GF-D8 (cell line): ENCODE measurements at places on chromosomes 4 and X.
A peak's percentile ranks its signal among the peaks of the same experiment; 100 is the strongest.

GRCh38 chr4:6972911-6973310, 63.3 kb downstream of the TBC1D14 start:
- DNase-seq: no peak

- DNase-seq: no peak
These were observed 791 bp downstream of the SMIM20 start for GRCh38 chr4:25914670-25915352.

DNA sequence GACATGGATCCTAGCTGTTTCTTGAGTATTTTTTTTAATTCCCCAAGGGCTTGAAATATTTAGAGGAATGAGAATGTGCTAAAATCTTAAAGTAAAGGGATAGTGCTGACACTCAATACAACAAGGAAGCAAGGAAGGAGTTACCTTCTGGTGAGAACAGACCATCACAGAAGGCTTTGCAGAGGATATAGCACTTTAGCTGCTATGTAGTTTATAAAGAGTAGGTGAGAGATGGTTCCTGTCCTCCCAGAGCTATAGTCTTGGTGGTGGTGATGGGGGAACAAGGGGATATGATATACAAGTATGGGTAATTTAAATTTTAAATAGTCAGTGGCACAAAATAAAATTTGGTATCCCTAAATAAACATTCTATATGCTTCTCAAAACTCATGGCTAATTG, 47.6 kb downstream of the MTHFD2L start:
- no peak for DNase-seq

- no peak for DNase-seq
These were observed 8.8 kb downstream of the ENPEP start for GRCh38 chr4:110484767-110485166.

DNA sequence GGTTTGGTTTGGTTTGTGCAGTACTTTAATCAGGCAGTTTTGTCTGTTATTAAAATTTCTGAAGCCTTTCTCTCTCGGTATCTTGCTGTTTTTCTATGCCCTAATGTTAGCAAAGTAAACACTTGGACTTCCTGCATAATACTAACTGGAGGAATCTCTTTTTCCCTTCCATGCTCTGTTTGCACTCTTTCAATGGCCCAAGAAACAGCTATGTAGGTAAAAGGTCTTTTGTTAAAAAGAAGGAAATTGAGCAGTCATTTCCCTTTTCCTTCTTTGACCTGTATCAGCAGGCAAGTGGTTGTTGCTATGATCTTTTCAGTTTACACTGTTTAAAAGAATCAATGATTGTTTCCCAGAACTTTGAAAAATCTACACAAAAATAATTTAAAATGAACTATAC, 82.7 kb downstream of the CCSER1 start:
- DNase-seq: no peak

DNA sequence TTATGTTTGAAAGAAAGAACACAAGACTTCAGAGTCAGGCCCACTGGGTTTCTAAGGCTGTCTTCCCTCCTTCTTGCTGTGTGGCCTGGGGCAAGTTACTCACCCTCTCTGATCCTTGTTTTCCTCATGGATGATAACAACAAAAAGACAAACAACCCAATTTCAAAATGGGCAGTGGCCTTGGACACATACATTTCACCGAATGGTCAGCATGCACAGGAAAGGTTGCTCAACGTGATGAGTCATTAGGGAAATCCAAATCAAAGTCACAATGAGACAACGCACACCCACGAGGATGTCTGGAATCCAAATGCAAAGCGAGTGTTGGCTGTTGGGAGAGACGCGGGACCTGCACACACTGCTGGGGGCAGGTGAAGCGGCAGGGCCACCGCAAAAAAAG, 50.8 kb upstream of the PPP2R2C start:
- DNase-seq: no peak

- DNase-seq: no peak
These were observed 122.4 kb downstream of the C4orf33 start for GRCh38 chr4:129218360-129218759.

DNA sequence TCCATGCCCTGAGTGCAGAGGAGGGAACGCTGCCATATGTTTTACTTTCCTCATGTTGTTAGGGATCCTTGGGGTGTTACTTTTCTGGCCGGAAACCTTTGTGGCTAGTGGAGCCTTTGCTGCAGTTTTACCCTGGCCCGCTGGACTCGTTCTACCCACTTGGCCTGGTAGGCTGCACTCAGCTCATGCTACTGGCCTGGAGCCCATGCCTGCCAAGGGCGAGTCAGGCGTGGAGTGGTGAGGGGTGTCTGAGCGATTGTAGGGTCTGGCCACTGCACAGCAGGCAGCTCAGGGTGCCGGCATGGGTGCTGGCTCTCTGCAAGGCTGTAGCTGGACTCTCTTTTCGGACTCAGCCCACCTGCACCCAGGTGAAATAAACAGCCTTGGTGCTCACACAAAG, 41.4 kb upstream of the IL9R start:
- no peak for DNase-seq

DNA sequence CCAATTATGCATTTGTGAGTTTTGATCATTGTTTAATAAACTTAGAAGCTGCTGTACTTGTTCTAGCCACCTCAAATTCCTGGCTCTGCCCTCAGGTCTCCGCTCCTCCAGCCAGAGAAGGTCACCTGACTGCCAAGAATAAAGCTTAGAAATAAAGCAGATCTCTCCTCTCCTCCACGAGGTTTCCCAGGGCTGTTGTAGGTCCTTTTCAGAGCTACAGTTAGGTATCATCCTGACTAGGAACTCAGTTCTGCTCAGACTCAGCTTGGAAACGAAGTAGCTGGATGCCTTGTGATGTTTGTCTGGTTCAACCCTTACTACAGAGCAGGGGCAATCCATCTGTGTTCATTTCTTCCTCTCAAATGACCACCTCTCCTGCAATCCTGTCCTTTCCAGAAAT, 79.1 kb upstream of the RAPGEF2 start:
- no peak for DNase-seq

- DNase-seq: no peak
These were observed 100.6 kb downstream of the NHS start for GRCh38 chrX:17475449-17476217.

- DNase-seq: no peak
These were observed 25.5 kb downstream of the IRF2 start for GRCh38 chr4:184448821-184449220.

DNA sequence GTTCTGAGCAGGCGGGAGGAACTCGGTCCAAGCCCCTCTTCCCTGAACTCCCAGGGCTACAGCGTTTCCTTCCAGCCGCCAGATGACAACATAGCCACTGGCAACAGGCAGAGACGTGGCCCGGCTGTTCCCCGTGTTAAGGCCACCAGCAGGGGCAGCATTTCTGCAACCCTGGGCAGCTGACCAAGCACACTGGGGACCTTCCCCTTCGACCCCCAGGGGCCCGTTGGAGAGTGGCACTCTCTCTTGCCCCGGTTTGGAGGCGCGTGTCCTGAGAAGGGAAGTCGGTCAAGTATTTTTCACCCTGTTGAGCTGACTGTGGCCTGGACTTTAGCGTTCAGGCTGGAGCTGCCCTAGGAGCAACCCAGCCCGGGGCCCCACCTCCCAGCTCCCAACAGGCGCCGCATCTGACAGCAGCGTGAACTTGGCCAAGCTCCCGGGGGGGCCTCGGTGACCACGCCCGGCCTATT, 37.6 kb downstream of the ZBTB49 start:
- DNase-seq: no peak

GRCh38 chr4:8191136-8191747, 7.8 kb upstream of the SH3TC1 start:
- DNase-seq: peak; percentile 19

- no peak for DNase-seq
These were observed 5.7 kb upstream of the RNF4 start for GRCh38 chr4:2462992-2463762.

DNA sequence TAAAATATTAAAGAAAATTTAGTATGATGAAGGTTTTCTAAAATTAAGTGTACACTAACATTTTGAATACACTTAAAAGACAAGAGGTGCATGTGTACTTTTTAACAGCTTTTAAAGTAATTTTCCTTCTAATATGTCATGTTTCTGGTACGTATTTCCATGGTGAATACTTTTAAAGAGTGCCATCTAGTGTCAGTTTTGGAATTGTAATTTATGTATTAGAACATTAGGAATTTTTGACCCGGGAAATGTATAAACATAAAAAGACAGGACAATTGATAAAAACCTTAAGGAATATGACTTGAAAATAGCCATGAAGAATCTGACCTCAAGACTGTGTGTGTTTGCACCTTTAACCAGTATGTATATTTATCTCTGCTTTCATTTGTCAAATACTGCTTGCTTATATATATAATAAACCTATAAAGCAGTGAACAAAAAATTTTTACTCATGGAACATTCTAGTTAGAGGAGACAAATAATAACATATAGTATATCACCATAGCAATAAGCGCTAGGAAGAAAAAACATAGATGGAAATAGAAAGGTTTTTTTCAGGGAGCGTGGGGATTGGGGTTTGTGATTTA, 7.2 kb downstream of the GSTCD start:
- DNase-seq: peak; percentile 27

DNA sequence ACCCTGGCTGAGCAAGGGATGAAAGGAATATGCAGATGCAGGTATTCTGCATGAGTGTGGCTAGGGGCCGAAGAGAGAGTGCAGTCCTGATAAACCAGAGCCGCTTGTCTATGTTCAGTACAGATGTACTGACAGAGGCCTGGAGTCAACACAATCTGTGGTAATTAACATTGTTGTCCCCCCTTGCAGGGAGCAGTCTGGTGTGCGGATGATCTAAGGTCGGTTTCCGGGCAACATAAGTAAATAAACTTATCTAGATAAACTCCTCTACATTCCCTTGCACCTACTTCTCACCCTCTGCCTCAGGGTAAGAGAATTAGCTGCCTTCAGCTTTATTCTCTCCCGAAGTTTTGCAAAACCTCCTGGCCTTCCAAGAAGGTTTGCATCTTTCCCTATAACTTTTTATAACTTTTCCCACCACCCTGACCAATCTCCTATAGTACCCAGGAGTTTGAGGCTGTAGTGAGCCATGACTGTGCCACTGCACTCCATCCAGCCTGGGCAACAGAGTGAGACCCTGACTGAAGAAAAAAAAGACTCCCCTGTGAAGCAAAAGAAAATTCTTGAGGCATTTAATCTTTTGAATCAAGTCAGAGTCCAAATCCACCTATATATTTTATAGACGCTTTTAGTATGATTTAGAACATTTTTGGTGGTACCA, 26.6 kb downstream of the SNX25 start:
- DNase-seq: no peak

- DNase-seq: peak; percentile 17
These were observed 62.6 kb downstream of the C4orf46 start for GRCh38 chr4:158609116-158609515.

DNA sequence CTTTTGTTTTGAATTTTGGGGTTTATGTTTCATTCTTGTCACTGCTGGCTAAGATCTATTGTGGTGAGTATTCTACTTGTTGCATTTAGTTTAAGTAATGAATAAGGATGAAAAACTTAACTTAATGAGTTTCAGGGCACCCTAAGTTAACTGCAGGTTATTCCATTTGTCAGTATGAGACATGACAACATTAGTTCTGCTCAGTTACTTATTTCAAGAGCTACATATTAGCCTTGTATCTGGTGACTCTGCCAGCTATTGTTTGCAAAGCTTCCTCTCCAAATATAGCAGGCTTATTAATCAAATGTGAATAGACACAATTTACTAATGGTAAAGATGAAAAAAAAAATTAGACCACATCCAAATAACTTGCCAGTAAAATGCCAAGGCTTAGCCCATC, 567.1 kb downstream of the IL15 start:
- DNase-seq: no peak

- DNase-seq: no peak
These were observed 379.5 kb upstream of the FGF13 start for GRCh38 chrX:139091066-139091465.

DNA sequence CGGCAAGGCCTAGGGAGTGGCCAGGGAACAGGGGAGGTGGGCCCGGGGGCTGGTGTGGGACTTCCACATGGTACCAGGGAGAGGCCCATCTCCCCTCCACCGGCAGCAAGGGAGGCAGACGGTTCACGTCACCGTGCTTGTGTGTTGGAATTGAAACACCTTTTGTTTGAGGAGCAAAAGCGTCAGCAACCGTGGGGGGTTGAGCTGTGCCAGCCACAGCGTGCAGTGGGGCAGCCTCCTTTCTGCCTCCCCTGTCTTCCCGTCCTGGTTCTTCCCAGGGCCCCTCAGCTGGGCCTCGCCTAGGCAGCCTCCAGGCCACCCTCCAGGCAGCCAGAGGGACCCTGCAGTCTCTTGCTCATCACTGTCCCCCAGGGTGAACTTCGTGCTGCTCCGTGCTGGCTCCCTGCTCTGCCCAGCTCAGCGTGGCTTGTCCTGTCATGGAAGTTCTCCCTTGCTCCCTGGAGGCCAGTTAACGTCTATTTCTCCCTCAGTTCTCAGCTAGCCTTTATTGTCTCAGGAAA, 32.1 kb upstream of the HGFAC start:
- DNase-seq: no peak

DNA sequence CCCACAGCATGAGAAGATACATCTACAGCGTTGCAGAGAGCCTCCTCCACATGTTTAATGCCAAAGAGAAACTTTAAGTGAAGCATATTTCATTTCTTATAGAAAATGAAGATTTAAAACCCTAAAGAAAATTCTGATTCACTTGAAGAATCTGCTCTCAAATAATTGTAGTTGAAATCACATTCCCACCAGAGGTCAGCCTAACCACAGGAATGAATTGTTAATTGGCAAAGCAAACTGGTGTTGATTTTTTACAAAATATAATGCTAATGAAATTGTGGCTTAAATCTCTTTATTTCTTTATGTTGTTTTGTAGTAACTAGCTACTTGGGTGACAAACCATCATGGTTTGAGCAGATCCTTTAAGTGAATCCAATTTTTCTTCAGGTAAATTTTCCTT, 31.1 kb upstream of the WDR17 start:
- DNase-seq: no peak

GRCh38 chr4:48798117-48798516, 18.0 kb upstream of the FRYL start:
- no peak for DNase-seq

DNA sequence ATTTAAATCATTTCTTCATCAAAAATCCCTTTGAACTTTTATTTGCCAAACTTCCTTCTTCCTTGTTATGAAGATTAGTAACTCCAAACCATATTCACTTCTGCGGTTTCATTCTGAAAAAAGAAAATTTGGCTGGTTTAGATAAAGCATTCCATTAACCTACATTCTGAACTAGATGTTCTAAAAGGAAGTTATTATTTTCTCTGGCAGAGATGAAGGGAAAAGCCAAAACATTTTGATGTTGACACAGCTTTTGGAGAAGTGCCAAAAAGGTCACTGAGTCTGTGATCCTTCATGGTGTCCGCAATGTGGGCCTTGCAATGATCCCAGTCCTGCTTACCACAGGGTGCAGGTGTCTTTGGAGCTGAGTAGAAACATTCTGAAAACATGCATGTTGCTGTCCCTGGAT, 36.0 kb downstream of the CXCL8 start:
- no peak for DNase-seq

GRCh38 chr4:7960017-7960789, 20.5 kb upstream of the AFAP1 start:
- no peak for DNase-seq

- no peak for DNase-seq
These were observed 20.2 kb downstream of the SYAP1 start for GRCh38 chrX:16739574-16739973.

GRCh38 chr4:48538358-48538757, 48.3 kb downstream of the ZAR1 start:
- DNase-seq: no peak
